ENCODE measurements at places on chromosomes 13 and 19.

- DNase-seq: no peak
Measured at GRCh38 chr13:105144020-105144419, 1391.4 kb downstream of the EFNB2 start.

DNA sequence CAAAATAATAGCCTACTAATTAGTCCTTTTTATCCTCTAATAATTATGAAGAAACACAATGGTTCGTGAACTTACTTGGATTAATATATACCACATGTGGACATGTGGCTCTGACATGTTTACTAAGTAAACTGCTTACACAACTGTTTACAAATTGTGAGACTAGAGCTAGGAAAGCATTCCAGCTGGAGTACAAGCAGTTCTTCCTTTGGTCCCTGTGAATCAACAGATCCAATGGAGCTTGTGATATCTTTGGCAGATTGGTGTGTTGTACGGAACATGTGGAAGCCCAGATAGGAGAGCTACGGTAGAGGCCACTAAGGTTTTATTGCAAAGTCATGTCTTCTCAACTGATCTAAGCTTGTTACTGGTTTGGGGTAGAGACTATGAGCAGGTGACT lies 145.5 kb upstream of the SPRY2 start:
- DNase-seq: no peak

GRCh38 chr19:46372901-46373490 lies 26.1 kb downstream of the PPP5C start:
- DNase-seq: peak; percentile 44

DNA sequence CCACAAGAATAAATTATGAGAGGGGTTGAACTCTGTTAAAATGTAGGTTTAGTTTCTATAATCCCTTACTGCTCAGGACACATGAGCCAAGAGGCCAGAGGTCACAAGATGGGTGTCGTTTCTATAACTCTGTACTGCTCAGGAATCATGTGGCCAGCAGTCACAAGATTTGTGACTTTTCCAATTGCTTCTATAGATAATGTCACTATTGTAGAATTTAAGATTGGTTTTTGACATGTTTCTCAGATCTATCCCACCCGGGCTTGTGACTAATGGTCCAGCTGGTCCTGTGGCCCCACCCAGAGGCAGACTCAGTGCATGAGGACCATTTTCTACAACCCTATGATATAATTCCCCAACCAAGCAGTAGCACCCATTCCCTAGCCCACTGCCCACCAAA lies 662.0 kb upstream of the KLF12 start:
- DNase-seq: no peak

DNA sequence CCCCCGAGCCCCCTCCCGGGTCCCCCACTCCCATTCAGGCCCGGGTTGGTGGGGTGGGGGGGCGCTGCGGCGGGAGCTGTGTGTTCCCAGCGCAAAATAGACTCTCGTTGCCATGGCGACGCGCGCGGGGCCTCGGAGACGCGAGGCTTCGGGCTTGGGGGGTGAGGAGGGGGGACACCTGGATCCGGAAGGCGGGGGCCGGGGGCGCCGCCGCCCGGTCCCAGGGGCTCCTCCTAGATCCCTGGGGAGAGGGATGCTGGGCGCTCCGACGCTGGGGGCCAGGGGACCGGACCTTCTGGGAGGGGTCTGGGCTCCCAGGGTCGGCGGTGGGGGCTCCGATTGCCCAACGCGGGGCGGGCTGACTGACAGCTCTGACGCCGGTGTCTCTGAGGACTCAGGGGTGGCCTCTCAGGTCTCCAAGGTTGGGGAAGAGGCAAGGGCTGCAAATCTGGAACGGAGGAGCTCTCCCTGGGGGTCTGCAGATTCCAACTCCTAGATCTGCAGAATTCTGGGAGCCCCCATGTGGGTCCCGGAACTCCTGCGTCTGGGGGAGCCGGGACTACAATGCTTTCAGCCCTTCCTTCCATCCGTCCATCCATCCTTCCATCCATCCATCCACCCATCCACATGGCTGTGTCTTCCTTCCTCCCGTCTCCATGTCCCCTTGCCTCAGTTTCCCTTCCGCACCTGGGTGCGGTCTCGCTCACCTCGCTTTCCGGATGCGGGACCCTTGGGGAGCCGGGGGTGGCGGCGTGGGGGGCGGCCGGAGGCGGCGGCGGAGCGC lies 9.1 kb upstream of the SHISA7 start:
- DNase-seq: no peak

GRCh38 chr13:47241446-47241845 lies 344.6 kb upstream of the HTR2A start:
- no peak for DNase-seq

DNA sequence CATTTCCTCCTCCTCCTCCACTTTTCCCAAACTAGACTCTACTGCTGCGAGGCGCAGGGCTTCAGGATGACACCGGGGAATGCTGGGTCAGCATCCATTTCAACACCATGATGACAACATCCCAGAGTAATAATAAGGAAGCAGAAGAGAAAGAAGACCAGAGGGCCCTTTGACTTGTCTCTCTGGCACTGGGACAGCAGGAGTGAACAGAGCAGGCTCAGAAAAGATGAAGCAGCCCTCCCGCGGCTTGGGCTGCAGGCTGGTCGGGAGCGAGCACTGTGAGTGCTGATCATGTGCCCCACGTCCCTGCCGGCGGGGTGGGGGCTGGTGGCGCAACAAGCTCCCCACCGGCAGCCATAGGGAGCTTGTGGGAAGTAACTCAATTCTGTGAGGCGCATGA lies 30.5 kb downstream of the RANBP3 start:
- peak; percentile 76 for DNase-seq

DNA sequence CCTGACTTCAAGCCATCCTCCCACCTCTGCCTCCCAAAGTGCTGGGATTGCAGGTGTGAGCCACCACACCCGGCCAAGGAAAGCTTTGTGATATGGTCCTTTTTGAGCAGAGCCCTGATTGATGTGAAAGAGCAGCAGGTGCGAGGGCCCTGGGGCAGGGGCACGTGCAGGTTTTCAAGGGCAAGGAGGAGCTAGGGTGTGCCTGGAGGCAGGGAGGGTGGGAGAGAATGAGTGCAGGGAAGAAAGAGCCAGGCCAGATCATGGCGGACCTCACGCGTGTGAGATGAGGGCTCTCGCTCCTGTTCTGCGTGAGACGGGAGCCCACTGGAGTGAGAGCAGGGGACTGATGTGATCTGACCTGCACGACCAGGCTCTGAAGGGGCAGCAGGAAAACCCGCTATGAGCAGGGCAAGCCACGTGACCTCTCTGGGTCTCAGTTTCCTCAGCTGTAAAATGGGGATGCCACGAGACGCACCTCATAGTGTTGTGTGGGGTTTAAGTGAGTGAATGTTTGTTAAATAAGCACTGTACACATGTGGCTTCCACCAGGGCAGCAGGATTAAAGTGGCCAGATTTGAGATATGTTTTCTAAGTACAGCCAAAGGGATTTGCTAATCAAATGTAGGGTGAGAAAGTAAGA lies 25.8 kb downstream of the FAAP24 start:
- DNase-seq: no peak

DNA sequence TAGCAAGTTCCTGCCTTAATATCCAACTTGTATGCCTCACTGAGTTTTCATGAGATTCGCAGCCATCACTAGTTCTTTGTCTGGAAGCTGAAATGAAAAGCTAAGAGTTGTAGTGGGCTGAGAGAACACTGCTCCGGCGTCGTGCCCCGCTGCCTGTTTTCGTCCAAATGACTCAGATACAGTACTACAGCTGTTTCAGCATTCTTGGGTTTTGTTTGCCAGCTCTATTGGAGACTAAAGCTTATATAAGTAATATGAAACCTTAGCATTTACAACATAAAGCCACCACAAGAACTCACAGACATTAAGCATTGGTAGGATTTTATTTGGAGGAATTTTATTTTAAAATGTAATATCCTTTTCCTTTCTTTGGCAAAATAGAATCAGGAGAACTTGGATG lies 299.7 kb downstream of the DLEU7 start:
- peak; percentile 77 for DNase-seq

- DNase-seq: no peak
Measured at GRCh38 chr19:7068599-7068998, 904 bp upstream of the ZNF557 start.

DNA sequence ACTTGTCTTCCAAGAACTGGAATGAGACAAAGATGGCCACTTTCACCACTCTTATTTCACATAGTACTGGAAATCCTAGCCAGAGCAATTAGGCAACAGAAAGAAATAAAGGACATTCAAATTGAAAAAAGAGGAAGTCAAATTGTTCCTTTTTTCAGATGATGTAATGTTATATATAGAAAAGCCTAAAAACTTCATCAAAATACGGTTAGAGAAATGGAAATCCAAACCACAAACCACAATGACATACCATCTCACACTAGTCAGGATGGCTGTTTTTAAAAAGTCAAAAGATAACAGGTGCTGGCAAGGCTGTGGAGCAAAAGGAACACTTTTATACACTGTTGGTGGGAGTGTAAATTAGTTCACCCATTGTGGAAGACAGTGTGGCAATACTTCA lies 113.3 kb upstream of the SPRY2 start:
- no peak for DNase-seq

- DNase-seq: no peak
Measured at GRCh38 chr13:76634431-76635191, 251.6 kb downstream of the KCTD12 start.

GRCh38 chr19:38265213-38265861 lies 964 bp downstream of the SPINT2 start:
- DNase-seq: no peak

DNA sequence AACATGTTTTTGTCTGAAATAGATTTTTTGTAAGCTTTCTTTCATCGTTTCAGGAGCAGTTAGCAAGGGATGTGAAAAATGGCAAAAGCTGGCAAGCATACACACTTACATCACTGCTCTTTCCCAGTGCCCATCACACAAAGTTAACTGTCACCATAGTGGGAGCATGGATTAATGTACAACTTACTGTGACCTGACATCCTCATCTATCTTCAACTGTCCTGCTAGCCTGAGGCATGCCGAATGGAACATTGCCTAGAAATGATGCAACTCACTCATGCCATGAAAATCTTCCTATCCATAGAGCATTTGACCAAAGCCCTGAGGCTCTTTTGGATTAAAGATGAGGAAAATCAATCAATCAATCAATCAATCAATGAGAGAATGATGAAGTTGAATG lies 491.7 kb upstream of the SLC10A2 start:
- no peak for DNase-seq

DNA sequence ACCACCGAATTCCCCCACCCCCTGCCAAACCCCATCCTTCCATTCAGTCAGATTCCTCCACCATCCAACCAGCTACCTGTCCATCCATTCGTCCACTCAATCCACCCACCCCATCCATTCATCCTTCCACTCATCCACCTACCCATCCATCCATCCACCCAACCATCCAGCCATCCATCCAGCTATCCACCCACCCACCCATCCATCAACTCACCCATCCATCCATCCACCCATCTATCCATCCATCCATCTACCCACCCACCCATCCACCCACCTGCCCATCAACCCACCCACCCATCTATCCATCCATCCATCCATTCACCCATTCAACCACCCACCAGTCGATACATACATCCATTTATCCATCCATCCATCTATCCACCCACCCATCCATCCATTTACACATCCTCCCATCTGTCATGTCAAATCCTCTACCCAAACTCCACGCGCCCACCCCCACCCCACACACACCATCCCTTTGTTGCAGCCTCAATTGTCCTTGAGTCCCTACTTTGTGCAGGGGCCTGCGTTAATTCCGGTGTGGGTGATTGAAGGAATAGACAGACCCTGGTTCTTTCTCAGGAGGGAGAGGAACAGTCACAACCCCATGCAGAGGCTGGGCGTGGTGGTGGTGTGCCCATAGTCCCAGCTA lies 5.3 kb upstream of the SLC5A5 start:
- no peak for DNase-seq

GRCh38 chr19:36916991-36917390 lies 859 bp downstream of the ZNF568 start:
- DNase-seq: peak; percentile 44

DNA sequence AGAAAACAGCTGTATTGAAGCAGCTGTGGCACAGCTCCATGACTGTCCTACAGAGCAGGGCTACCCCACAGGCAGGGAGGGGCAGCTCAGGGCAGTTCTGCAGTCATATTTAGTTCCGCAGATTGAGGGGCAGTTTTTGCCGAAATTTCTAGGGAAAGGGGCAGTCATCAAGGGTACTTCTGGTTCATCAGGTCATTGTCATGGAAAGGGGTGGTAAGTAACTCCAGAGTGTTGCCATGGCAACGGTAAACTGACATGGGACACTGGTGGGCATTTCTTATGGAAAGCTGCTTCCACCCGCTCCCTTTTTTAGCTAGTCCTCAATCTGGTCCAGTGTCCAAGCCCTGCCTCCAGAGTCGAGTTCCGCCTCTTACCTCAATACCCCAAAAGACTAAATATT lies 702.8 kb downstream of the LIG4 start:
- DNase-seq: no peak

GRCh38 chr13:76683854-76684253 lies 202.4 kb downstream of the KCTD12 start:
- no peak for DNase-seq

GRCh38 chr13:44104197-44104490 lies 224.4 kb downstream of the LACC1 start:
- no peak for DNase-seq

GRCh38 chr13:113410472-113411201 lies 42.7 kb downstream of the ADPRHL1 start:
- peak; percentile 78 for DNase-seq

- peak; percentile 26 for DNase-seq
Measured at GRCh38 chr19:35592226-35592625, 6.3 kb downstream of the PMIS2 start.

GRCh38 chr19:954672-955494 lies 29.0 kb downstream of the ARID3A start:
- no peak for DNase-seq

DNA sequence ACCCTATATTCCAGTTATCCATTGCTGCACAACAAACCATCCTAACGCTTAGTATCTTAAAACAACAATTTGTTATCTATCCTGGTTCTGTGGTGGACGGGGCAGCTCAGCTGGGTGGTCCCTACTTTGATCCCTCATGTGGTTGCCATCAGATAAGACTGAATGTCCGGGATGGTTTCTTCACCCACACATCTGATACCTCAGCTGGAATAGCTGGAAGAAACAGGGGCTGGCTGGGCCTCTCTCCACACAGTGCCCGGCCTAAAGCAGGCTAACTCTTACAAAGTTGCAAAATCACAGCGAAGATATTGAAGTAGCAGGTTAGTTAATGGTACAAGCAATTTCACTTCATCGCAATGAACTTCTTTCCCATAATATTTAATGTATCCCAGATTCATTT lies 3.7 kb upstream of the MRPS31 start:
- no peak for DNase-seq

- DNase-seq: no peak
Measured at GRCh38 chr13:50549221-50549942, 294.1 kb downstream of the DLEU7 start.

Measured in AG10803 (cell line).